ENCODE measurements at places on chromosomes 12 and 14.

GRCh38 chr14:57139173-57139572, 129.5 kb downstream of the EXOC5 start:
- no peak for DNase-seq

DNA sequence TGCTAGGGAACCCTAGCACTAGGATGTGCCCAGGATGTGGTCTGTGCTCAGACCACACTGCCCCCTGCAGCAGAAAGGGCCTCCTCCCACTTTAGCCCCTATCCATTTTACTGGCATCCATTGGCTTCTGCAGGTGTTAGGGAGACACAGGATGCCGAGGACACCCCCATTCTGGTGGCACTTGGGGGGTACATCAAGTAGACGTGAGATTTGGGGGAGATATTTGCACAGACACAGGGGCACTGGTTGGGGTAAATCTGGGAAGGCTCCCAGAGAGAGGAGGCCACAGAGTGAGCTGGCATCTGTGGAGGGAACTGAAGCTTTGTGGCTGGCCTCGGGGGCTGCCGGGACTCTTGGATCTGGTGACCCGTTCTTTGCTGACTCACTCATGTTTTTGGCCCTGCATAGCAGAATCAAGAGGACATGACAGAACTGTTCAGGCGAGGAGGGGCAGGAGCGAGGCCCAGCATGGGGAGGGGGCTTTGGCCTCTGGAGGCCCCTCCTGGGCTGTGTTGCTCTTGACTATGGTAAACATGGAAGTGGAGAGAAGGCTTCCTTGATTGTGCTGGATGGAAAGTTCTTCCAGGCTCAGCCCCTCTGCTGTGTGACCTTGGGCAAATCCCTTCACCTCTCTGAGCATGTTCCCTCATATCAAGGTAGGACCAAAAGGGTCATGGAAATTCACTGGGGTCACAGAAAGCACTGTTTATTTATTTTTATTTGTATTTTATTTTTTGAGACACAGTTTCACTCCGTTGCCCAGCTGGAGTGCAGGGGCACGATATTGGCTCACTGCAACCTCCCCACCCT, 1.8 kb downstream of the PLBD2 start:
- DNase-seq: no peak

GRCh38 chr12:79555028-79555925, 135.5 kb downstream of the PAWR start:
- DNase-seq: no peak

- DNase-seq: no peak
Measured at GRCh38 chr14:36950812-36951211, 221.6 kb downstream of the SLC25A21 start.

Measured in activated T-helper 1 cell treated with Interleukin-2 at 50 U/mL for 16 hours (primary cell).